ENCODE measurements at places on chromosomes 7 and 10.

GRCh38 chr10:73758704-73759511, 14.7 kb downstream of the SEC24C start:
- no peak overlapping the region for H3K4me3 ChIP-seq
- H3K36me3 ChIP-seq = peaks cover 14% of the 10 kb centered on the region
- no peaks in the 10 kb centered on the region for H3K27me3 ChIP-seq
- no peaks in the 10 kb centered on the region for H3K4me1 ChIP-seq
- no peak overlapping the region for H3K27ac ChIP-seq

DNA sequence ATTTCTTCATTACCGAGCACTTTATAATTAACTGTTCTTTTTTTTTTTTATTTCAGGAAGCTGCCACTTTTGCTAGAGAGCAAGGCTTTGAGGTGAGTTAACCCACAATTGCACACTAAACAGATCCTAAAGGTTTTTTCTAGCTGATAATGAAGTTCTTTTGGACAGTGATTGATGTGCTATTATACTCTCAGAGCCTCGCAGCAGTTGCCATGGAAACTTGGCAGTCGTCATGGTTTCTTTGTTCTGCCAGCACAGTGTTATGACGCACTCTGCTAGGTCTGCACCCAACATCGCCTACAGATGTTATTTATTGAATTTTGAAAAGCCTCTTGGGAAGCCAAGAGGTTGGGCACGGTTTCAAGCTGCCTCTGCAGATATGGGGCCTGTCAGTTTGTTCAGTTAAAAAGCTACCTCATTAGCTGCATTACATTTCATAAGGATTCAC, 237.2 kb upstream of the KAT6B start:
- no peaks in the 10 kb centered on the region for H3K36me3 ChIP-seq
- H3K27ac ChIP-seq = no peak overlapping the region

DNA sequence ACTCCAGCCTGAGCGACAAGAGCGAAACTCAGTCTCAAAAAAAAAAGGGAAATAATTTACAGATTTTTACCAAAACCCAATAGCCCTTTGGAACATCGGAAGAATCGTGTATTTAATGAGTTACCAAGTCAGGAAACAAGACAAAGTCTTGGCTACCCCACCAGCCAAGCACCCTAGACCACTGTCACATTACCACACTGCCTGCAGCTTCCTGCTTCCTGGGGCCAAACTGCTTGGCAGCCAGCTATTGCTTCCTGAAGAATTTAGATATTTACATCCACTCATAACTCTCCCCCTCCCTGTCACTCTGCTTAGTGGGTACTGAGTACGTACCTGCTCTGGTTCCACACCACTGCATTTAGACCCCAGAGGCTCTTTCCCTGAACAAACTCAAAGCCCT, 14.1 kb upstream of the TNPO3 start:
- H3K27ac ChIP-seq = no peak overlapping the region
- no peaks in the 10 kb centered on the region for H3K27me3 ChIP-seq
- DNase-seq = no peak
- H3K4me1 ChIP-seq = no peaks in the 10 kb centered on the region
- no peaks in the 10 kb centered on the region for H3K36me3 ChIP-seq
- no peak overlapping the region for H3K4me3 ChIP-seq

DNA sequence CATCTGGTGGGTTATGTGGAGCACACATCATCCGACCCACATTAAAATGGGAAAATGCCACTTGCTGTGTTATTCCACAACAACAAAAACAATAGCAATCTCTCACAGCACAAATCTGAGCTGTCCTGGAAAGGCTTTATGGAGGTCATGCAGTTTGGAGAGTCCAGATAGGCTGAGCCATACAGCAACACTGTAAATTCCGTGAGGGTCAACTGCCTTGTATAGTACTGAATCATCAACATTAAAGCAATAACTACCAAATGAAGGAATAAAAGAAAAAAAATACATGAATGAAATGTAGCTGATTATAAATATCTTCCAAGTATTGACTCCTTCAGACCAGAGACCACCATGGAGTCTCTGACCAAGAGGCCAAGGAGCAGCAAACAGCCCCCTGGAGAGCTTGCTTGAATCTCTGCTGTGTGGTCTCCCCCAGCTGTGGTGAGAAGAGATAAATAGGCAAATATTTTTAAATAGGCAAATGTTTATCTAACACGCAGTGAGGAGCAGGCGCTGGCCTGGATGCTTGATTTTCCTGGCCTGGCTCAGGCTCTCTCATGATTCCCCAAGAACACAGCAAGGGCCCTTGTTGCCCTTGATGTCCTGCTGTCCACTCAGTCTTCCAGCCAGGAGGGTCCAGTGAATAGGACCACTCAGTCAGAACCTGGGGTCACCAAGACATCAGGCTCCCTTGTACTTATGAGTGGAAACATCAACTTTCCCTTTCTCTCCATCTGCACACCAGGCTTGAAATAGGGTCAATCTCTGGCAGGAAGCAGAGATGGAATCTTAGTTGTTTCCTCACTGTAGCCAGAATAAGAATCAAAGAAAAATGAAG, 1021.3 kb downstream of the XPNPEP1 start:
- no peak for DNase-seq
- H3K27me3 ChIP-seq = no peaks in the 10 kb centered on the region
- H3K4me1 ChIP-seq = no peaks in the 10 kb centered on the region

DNA sequence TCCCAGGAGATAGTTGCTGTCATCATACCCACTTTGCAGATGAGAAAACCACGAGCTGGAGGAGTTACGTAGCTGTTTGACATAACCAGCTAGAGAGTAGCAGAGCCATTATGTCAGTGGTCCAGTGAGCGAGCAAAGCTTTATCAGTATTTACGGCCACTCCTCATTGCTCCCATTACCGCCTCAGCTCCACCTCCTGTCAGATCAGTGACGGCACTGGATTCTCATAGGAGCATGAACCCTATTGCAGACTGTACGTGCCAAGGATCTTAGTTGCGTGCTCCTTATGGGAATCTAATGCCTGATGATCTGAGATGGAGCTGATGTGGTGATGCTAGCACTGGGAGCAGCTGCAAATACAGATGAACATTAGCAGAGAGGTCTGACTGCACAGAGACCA, 9.2 kb upstream of the SFMBT2 start:
- no peak overlapping the region for H3K27ac ChIP-seq
- no peak for DNase-seq
- H3K36me3 ChIP-seq = no peaks in the 10 kb centered on the region
- no peak overlapping the region for H3K4me3 ChIP-seq
- H3K27me3 ChIP-seq = no peaks in the 10 kb centered on the region
- H3K4me1 ChIP-seq = no peaks in the 10 kb centered on the region

DNA sequence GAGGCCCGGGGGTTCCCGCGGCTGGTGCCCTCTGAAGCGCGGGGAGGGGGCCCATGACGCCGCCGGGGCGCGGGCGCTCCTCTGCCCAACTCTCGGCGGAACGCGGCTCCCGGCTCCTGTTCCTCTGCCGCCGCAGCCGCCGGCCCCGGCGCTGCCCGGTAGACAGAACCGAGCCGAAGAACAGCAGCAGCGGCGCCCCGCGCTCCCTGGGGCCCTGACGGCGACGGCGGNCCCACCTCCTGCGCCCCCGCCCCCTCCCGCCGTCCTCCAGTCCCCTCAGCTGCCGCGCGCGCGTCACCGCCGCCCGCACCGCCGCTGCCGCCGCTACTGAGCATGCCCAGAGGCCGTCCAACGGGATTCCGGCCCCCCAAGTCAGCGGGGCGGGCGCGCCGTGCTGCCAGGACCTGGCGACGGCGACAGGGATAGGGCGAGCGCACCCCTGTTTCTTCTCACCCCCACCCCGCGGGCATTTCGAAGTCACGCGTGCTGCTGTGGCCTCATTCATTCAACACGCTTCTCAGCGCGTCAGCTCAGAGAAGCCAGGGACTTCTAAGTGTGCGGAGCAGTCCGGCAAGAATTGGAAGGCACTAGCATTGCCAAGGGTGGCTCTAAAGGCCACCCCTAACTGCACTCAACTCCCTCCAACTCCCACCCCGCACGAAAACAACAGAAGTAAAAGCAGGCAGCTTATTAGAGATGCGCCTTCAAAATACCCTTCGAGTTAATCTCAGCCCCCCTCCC, at the start of gene IPMK:
IPMK (minus strand) TSS at position 182 of the 741 bp plus-strand sequence. CDS start 283 bp downstream, outside the sequence.
- H3K27ac ChIP-seq = peak within 1 kb of the TSS; percentile 96
- H3K4me1 ChIP-seq = no peaks in the 10 kb centered on the region
- H3K36me3 ChIP-seq = no peaks in the 10 kb centered on the region
- H3K27me3 ChIP-seq = no peaks in the 10 kb centered on the region

- no peak overlapping the region for H3K27ac ChIP-seq
- DNase-seq = peak; percentile 64
- no peaks in the 10 kb centered on the region for H3K27me3 ChIP-seq
- H3K36me3 ChIP-seq = no peaks in the 10 kb centered on the region
Measured at GRCh38 chr7:1175967-1176851, 16.2 kb upstream of the ZFAND2A start.

- no peak for DNase-seq
- no peak overlapping the region for H3K27ac ChIP-seq
- no peaks in the 10 kb centered on the region for H3K4me1 ChIP-seq
- no peaks in the 10 kb centered on the region for H3K36me3 ChIP-seq
- no peaks in the 10 kb centered on the region for H3K27me3 ChIP-seq
- H3K4me3 ChIP-seq = no peak overlapping the region
Measured at GRCh38 chr7:2724453-2725177, 36.6 kb downstream of the AMZ1 start.

DNA sequence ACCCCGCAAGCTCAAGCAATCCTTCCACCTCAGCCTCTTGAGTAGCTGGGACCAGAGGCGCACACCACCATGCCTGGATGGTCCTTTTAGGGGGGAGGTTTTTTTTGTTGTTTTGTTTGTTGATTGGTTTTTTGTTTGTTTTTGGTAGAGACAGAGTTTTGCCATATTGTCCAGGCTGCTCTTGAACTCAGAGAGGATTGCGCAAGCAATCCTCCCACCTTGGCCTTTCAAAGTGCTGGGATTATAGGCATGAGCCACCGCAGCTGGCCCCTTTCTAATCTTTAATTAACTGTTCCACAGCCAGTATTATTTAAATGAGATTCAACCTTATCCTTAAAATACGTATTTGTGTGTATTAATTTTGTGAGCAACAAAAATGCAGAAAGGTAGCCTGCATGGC, 65.8 kb downstream of the SLC13A1 start:
- no peak overlapping the region for H3K27ac ChIP-seq
- DNase-seq = no peak
- H3K27me3 ChIP-seq = no peaks in the 10 kb centered on the region
- H3K4me3 ChIP-seq = no peak overlapping the region

GRCh38 chr10:86671419-86671818, 3.1 kb downstream of the LDB3 start:
- no peak overlapping the region for H3K4me3 ChIP-seq
- H3K4me1 ChIP-seq = no peaks in the 10 kb centered on the region
- no peaks in the 10 kb centered on the region for H3K36me3 ChIP-seq

GRCh38 chr7:112172870-112173567, 33.2 kb downstream of the DOCK4 start:
- H3K27me3 ChIP-seq = no peaks in the 10 kb centered on the region
- H3K4me3 ChIP-seq = no peak overlapping the region
- no peak overlapping the region for H3K27ac ChIP-seq
- H3K4me1 ChIP-seq = no peaks in the 10 kb centered on the region
- DNase-seq = no peak

DNA sequence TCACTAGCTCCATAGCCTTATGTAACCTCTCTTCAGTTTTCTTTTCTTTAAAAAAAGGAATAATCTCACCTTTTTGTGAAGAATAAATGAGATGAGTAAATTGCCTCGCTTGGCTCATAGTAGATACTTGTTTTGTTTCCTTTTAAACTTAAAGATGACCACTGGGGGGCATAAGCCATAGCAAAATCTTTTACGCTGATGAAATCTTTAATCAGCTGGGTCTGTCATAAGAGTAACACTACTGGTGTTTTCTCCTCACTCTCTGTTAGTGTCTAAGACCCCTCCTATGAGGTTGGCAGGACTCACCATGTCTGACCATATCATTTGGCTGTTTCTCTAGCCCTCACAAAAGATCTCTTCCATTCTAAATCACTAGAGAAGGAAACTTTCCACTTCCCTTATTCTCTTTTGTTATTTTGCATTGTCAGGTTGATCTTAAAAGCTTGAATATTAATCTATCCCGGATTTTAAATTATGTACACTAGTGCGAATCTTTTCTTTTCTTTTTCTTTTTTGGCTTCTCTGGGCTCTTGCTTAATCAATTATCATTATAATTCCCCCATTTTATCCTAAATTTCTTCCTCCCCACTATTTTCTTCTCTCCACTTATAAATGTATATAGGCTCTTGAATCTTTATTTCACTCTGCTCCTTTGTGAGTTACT, 12.5 kb downstream of the STAG3 start:
- DNase-seq = no peak
- H3K4me1 ChIP-seq = no peaks in the 10 kb centered on the region
- H3K36me3 ChIP-seq = no peaks in the 10 kb centered on the region

GRCh38 chr7:150481186-150481920, 30.9 kb downstream of the GIMAP8 start:
- no peak overlapping the region for H3K4me3 ChIP-seq
- no peak for DNase-seq

DNA sequence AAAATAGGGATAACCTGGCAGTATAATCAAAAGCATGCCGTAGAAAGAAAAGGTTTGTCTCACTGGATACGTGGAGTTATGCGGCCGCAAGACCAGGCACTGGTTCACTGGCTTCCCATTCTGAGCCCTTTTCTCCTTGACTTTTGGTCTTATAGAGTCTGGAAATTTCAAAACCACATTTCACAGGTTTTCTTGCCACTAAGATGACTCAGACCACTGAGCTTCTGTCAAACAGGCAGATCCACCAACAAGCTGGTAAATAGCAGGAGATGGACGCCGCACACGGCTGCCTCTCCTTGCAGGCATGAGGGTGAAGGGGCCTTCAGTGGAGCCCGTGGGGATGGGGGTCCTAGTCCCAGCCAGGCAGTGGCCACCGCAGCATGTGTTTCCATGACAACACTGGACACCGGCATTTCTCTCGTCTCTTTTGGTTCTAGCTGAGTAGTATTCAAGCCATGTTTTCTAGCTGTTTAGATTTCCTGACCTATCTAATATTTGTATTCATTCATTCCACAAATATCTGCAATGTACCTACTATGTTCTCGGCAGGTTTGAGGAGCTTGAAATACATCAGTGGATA, 55.5 kb downstream of the KLF6 start:
- no peak overlapping the region for H3K27ac ChIP-seq
- DNase-seq = no peak
- H3K36me3 ChIP-seq = no peaks in the 10 kb centered on the region

- no peaks in the 10 kb centered on the region for H3K36me3 ChIP-seq
- no peak overlapping the region for H3K27ac ChIP-seq
- H3K27me3 ChIP-seq = no peaks in the 10 kb centered on the region
- H3K4me3 ChIP-seq = no peak overlapping the region
- no peaks in the 10 kb centered on the region for H3K4me1 ChIP-seq
Measured at GRCh38 chr10:90571481-90572258, 286.2 kb downstream of the HTR7 start.

DNA sequence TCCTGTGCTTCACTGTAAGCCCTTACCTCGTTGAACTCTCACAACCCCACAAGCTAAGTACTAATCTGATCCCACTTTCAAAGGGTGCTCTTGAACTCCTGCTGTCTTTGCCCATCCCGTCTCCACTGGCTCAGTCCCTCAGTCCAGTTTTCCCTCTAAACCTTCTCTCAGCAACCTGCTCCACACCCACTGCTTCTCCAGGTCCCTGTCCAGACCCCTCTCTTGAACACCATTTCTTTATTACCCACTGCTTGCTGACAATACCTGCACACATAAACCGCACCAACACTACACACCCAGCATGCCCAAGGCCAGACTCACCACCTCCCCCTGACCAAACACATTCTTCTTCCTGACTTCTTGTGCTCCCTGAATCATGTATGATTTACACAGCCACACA, 343.3 kb downstream of the GRID1 start:
- H3K4me3 ChIP-seq = no peak overlapping the region
- no peak overlapping the region for H3K27ac ChIP-seq
- DNase-seq = no peak
- H3K27me3 ChIP-seq = no peaks in the 10 kb centered on the region
- H3K4me1 ChIP-seq = no peaks in the 10 kb centered on the region
- H3K36me3 ChIP-seq = no peaks in the 10 kb centered on the region
